ENCODE measurements at places on chromosomes 7 and 10.

DNA sequence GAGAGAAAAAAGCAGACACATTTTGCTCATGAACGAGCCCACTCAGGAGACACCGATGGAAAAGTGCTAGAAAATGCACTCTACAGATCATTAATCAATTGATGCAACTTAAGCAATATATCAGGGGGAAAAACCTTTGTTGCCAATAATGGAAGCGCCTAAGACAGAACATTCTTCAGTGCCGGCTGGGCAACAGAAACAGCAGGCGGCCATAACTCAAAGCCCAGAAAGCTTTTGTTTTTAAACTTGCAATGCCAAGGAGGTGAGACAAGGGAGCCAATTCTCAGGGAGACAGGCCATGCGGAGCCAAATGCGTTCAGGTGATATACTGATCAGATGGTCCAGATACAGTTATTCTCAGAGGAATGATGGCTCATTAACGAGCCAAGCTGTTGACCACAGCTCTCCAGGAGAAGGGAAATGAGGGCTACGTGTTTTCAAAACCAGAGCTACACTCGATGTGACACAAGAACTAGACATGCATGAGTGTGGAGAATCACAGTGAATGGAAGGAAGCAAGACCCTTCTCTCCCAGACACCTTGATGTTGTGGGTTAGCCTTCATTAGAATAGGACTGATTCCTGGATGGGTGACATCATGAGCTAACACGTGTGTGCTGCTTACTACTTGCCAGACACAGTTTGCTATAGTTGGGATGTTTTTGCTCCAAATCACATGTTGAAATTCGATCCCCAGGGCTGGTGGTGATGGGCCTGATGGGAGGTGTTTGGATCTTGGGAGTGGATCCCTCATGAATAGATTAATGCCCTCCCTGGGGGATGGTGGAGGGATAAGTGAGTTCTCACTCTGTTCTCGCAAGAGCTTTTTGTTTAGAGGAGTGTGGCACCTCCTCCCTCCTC is 79.1 kb upstream of the KCNMA1 start:
- DNase-seq = no peak

DNA sequence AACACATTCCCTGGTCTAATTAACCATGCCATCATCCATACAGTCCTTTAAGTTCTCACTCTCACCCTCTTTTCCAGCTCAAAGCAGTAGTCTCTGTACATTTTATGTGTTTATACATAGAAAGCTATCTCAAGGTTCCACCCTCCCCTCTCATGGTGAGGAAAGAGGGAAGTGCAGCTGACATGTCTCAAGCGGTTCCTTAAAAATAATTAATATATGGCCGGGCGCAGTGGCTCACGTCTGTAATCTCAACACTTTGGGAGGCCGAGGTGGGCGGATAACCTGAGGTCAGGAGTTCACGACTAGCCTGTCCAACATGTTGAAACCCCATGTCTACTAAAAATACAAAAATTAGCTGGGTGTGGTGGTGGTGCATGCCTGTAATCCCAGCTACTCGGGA is 36.7 kb downstream of the ZC3HAV1 start:
- no peak for DNase-seq

- DNase-seq = no peak
Measured at GRCh38 chr7:101816595-101817470, 593 bp upstream of the CUX1 start.

- no peak for DNase-seq
Measured at GRCh38 chr7:51300762-51301674, 15.6 kb downstream of the COBL start.

GRCh38 chr7:32490127-32490796 is at the start of gene LSM5:
Gene LSM5, minus strand, starts transcription at chr7:32490380. Its CDS starts 15 bp downstream, at chr7:32490365.
- peak; percentile 87 for DNase-seq

- no peak for DNase-seq
Measured at GRCh38 chr10:124000792-124001201, 92.6 kb downstream of the CHST15 start.
